ENCODE measurements at places on chromosomes 1 and 21.

- no peak for DNase-seq
These were observed 291.6 kb downstream of the PLPP3 start for GRCh38 chr1:56287721-56288120.

DNA sequence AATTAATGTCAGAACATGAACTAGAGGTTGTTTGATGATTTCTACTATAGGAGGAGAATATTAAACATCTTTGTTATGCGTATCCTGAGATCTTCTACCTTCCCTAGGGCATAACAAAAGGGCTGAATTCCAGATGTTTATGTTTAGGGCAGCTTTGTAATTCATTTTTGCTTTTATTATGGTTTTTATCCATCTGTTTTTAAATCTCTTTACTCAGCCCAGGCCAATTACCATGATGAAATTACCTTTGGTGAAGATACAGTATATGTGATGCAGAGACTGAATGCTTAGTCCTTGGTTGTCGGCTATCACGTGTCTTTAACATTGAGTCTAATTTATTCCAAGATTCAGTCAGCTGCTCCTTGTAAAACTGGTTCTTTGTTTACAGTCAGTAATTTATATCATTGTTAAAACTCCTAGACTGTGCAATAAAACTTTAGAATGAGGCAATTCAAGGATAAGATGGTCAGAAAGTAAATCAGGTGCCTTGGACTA is 176.9 kb downstream of the CTH start:
- no peak for DNase-seq

GRCh38 chr21:30463713-30464112 is 16.5 kb downstream of the KRTAP19-1 start:
- DNase-seq: no peak

DNA sequence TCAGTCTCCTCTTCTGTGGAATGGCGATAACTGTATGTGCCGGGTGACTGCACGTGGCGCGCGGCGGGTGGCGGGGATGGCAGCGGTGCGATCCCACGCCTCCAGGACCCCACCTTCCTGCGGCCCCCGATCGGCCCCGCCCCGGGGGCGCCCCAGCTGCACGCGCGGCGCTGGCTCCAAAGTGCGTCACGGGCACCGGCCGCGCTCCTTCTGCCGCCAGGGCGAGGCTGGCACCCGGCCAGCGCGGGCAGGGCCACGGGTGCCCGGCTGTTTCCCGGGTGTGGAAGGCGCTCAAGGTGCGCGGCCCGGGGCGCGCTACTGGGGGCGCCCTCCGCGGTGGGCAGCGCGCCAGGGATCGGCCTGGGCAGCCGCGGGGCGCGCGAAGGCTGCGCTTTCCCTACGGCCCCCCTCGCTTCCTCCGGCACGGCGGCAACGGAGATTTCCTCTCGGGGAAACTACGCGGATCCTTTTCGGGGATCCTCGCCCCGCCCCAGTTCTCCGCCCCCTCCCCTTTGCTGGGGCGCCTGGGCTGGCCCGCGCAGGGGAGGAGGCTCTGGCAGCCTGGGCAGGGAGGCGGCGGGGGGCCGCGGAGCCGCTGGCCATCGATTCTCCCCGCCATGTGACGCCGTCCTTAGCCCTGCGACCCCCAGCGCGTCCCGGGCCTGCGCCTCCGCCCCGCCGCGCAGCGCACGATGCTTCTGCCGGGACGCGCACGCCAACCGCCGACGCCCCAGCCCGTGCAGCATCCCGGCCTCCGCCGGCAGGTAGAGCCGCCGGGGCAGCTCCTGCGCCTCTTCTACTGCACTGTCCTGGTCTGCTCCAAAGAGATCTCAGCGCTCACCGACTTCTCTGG is at the start of gene EVA1C:
Gene EVA1C (plus strand): TSS at position 545 of the 853 bp plus-strand sequence. CDS start 148 bp downstream, at position 693.
- DNase-seq: peak; percentile 69

GRCh38 chr21:15001113-15001512 is 63.7 kb downstream of the NRIP1 start:
- DNase-seq: no peak

DNA sequence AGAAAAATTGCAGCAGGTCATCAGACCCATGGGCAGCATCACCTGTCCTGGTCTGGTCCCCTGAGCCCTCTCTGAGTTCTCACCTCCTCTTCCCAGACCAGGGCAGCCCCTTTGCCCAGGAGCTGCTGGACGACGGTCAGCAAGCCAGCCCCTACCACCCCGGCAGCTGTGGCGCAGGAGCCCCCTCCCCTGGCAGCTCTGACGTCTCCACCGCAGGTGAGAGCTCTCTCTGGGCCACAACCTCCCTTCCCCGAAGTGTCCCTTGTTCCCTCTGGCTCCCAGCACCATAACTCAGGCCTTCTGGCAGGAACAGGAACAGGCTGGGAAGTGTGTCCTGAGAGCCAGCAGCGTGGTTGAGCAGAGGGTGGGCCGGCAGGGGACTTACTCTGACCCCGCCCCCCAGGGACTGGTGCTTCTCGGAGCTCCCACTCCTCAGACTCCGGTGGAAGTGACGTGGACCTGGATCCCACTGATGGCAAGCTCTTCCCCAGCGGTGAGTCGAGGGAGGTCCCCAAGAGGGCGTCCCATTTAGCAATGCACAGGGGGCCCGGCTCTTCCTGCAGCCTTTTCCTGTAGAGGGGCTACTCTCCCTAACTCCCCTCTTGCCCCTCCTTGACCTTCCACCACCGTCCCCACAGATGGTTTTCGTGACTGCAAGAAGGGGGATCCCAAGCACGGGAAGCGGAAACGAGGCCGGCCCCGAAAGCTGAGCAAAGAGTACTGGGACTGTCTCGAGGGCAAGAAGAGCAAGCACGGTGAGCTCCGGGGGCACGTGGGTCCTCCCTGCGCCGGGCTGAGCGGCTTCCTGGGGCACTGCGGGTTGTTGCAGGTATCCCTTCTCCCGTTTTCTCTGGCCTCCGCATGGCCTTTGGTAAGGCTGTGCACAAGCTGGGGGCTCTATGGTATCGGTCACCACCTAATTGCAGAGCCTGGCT is 2.4 kb downstream of the ELF3 start:
- DNase-seq: no peak

DNA sequence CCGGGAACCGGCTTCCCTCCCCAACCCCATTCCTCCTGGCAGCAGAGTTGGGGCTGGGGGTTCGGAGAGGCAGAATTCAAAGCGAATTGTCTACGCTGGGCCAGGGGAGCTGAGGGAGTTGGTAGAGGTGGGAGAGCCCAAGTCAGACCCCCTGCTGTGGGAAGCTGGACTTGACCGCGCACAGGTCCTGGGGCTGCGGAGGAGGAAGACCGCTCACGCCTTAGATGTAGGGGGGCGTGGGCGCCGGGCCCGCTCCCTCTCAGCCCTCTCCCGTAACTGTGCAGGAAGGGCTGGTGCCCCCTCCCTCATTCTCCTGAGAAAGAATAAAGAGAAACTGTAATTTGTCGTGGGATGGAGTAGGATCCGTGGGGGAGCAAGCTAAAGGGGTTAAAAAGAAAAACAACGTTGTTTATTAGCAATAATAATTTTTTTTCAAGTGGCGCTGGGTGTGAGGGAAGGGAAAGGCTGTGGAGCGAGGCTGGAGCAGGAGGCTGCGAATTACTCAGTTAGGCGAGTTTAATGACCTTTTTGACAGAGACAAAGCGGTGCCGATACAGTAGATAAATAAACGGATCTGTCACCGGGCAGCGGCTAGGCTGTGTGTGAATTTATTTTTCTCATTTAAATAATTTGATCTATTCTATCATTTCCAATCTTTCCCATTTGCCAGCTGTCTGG is 838 bp upstream of the GRIK3 start:
- no peak for DNase-seq

- peak; percentile 59 for DNase-seq
These were observed 50.3 kb upstream of the L1TD1 start for GRCh38 chr1:62144238-62144831.

GRCh38 chr21:17818186-17819113 is 706 bp downstream of the C21orf91 start:
- peak; percentile 55 for DNase-seq

DNA sequence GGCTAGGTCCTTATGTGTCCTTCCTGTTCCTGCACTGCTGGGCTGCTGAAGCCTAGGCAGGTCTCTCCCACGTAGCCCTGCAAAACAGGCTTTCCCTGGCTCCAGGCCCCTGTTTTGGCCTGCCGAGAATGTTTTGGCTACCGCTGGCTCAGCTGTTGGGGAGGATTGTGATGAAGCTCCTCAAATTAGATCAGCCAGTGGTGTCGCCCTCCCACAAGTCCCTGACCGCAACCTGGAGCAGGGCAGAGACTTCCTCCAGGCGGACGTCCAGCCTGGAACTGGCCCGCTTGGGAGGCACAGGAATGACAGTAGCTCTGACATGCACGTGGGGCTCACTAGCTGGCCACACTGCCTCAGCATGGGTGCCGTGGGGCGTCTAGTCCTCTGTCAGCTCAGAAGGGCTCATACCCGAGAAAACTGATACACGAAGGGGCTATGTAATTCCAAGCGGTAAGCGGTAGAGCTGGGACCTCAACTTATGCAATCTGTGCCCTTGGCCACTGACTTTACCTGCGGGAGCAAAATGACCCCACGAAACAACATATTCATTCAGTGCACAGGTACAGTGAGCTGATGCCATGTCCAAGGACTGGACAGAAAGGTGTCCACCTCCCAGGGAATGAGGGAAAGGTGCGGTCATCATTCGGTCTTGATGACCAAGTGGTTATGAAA is 26.6 kb downstream of the DHRS3 start:
- DNase-seq: no peak

GRCh38 chr1:232274236-232274855 is 355.6 kb downstream of the SIPA1L2 start:
- DNase-seq: no peak

DNA sequence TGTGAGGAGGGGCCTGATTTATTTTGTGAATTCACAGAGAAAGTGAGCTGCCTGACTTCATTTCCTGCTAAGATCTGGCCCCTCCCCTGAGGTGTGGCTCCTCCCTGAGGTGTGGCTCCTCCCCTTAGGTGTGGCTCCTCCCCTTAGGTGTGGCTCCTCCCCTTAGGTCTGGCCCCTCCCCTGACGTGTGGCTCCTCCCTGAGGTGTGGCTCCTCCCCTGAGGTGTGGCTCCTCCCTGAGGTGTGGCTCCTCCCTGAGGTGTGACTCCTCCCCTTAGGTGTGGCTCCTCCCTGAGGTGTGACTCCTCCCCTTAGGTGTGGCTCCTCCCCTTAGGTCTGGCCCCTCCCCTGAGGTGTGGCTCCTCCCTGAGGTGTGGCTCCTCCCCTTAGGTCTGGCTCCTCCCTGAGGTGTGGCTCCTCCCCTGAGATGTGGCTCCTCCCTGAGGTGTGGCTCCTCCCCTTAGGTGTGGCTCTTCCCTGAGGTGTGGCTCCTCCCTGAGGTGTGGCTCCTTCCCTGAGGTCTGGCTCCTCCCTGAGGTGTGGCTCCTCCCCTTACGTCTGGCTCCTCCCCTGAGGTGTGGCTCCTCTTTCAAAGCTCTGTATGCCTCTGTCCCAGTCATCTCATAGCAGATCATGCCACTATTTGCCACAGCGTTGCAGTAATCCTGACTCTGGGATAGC is 26.9 kb upstream of the LRRC3 start:
- no peak for DNase-seq

- DNase-seq: no peak
These were observed 822 bp upstream of the ELOVL1 start for GRCh38 chr1:43368646-43369020.

DNA sequence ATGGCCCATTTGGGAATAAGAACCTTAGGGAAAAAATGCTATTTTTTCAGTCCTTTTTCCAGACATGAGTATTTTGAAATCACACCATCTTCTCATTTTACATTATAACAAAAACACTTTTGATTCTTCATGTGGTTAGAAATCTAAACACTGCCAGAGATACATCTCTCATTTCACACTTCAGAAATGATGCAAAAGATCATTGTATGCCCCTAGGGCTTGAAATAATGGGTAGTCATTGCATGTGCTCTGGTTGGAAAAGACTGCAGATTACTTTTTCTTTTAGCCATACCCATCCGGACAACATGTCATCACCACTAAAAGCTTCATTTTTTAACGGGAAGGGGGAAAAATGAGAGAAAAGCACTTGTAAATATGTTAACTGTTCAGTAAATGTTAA is 1152.2 kb upstream of the ADGRL4 start:
- no peak for DNase-seq

DNA sequence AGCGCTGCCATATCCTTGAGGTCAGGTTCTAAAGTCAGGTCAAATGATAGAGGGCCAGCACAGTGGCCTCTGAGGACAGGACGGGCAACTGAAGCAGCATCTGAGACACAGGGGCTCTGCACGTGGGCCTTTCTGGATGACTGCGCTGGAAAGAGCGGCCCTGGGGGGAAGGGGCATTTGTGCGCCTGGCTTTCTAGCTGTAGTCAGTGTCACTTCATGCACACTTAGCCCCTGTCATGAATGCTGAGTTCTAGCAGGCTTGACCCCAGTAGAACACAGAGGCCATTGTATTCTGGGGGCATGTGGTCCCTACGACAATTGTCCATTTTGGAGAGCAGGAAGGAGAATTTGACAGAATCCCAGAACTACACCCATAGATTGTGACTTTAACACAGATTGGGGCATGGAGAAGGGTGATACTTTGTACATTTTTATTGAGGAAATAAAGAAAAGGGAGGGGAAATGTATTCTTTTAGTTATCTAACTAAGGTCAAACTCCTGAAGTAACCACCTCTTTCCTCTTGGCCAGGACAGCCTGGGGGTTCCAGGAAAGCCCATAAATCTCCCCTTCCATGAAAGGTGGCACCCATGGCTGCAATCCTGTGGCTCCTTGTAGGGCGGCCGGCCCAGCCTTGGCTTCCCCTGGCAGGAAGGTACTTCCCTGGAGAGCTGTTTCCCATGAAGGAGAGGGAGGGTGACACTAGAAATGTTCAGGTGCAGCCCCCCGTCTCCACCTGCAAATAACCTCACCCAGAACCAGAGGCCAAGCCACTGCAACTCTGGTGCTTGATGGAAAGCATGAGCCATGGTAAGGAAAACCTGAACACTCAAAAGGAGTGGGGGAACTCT is 34.4 kb downstream of the NTPCR start:
- DNase-seq: no peak

GRCh38 chr1:168623003-168623828 is 46.8 kb downstream of the XCL1 start:
- no peak for DNase-seq

DNA sequence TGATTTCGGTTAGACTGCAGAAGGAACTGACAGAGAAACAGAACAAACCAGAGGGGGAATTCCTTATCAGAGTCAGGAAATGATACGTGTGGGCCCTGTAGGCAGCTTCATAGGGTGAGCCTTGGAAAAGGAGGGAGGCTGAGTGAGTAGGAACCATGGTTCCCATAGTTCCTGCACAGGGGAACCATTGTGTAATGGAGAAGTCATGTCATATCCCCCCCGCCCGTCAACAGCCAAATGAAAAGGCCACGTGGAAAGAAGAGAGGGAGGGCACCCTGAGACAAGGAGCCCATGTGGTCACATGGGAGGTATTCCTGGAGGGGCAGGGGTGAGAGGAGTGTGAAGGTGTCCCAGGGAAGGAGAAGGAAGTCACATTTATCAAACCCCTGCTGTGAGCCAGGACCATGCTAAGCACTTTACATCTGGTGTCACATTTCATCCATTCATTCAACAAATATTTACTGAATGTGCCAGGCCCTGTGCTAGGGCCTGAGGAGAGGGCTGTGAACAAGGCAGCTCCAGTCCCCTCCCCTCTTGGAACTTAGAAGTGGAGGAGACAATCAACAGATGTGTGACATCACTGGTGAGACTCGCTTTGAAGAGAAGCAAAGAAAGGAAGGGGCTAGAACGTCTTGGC is 15.7 kb upstream of the FGR start:
- DNase-seq: peak; percentile 31

Measured in endothelial cell of umbilical vein (primary cell).